HuH-7.5 (cell line): ENCODE measurements at places on chromosomes 7 and 10.

DNA sequence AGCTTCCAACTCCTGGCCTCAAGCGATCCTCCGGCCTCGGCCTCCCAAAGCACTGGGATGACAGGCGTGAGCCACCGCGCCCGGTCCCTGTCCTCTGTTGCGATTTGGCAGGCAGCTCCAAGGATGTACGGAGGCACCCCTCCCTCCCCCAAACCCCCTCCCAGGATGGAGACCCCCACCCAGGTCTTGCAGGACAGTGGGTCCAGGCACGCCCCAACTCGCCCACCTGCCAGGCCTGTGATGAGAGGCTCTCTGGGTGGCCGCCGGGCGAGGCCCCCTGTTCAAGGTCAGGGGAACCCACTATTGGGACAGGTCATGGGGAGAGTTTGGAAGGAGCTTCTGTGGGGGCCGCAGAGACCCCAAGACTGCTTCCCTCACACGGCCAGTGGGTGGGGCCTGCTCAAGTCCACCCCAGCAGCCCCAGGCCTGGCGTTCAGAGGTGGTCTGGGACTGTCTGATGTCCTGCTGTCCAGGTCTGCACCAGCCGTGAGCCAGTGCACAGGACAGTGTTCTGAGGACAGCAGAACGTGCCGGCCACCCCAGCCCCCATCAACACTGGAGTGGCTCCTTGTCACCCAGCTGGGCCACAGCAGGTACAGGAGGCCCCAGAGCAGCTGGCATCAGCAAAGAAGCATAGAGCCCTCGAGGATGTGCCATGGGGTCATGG is 2.5 kb downstream of the ADAP1 start:
- no peak for DNase-seq

DNA sequence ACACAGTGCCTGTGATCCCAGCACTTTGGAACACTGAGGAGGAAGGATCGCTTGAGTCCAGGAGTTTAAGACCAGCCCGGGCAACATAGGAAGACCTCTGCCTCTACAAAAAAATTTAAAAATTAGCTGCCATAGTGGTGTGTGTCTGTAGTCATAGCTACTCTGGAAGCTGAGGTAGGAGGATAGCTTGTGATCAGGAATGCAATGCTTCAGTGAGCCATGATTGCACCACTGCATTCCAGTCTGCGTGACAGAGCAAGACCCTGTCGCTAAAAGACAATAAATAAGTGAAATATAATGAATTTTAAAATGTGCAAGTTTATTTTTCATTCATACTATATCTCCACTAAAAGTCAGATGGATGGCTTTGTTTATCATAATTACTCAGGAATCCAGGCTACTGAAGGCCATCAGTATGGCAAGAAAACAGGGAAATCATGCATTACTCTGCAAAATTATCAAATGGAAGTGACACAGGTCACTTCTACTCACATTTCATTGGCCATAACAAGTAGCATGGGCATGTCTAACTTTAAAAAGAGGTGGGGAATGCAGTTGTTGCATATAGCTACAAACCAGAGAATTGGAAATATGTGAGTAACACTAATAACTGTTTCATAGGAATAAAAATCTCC is 32.9 kb upstream of the FAM3C start:
- DNase-seq: no peak

GRCh38 chr7:68998136-68998535 is 600.1 kb upstream of the AUTS2 start:
- no peak for DNase-seq

GRCh38 chr10:88270061-88270808 is 312.9 kb downstream of the RNLS start:
- no peak for DNase-seq

- no peak for DNase-seq
Measured at GRCh38 chr7:85412912-85413311, 226.1 kb upstream of the SEMA3D start.

- no peak for DNase-seq
Measured at GRCh38 chr10:29591651-29591968, 43.2 kb downstream of the SVIL start.

- DNase-seq: no peak
Measured at GRCh38 chr7:1348096-1348822, 111.0 kb downstream of the MICALL2 start.

GRCh38 chr10:127908106-127908958 is 1.4 kb downstream of the PTPRE start:
- peak; percentile 33 for DNase-seq

DNA sequence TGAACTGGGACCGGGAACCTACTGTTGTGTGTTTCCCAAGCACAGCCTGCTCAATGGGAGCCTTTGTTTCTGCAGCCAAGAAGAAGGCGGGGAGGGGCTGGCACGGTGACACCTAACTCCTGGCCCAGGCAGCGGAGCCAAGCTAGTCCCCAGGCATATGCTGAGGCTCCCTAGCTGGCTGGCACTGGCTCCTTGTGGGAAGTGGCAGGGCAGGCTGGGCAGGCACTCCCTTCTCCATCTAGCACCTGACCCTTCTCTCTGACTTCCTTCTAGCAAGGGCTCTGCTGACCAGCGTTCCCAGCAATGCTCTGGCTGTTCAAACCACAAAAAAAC is 325.0 kb downstream of the PLXNA4 start:
- DNase-seq: peak; percentile 11

- no peak for DNase-seq
Measured at GRCh38 chr10:51288511-51288910, 214.2 kb downstream of the PRKG1 start.

GRCh38 chr10:1424648-1425047 is 312.7 kb downstream of the ADARB2 start:
- no peak for DNase-seq

DNA sequence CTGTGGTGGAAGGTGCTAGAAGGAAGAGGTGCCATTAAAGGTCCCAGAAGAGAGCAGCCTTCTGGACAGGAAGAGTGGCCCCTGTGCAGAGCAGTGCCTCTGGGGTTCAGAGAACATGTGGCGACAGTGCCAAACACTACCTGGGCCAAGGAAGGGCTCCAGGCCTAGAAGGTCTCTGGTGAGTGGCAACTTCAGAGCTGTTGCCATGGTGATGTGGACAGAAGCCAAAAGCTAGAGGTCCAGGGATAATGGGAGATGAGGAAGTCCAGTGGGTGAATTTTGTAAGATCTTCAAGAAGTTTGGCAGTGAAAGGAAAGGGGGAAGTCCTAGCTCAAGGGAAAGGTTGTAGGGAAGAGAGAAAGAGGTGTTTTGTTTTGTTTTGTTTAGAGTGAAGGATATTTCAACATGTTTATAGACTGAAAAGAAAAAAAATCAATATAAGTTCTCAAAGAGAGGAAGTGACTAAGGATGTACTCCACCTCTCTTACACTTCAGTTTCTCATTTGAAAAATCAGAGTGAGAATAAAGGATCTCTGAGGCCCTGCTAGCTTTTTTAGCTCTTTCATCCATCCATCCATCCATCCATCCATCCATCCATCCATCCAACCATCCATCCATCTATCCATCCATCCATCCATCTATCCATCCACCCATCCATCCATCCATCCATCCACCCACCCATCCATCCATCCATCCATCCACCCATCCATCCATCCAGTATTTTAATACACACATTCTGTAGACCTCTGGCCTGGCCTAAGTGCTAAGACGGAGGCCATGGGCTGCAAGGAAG is 77.1 kb upstream of the DUSP5 start:
- no peak for DNase-seq

GRCh38 chr7:151817315-151817690 is 59.6 kb downstream of the PRKAG2 start:
- DNase-seq: no peak

GRCh38 chr10:125984346-125984745 is 88.0 kb downstream of the FANK1 start:
- DNase-seq: no peak

DNA sequence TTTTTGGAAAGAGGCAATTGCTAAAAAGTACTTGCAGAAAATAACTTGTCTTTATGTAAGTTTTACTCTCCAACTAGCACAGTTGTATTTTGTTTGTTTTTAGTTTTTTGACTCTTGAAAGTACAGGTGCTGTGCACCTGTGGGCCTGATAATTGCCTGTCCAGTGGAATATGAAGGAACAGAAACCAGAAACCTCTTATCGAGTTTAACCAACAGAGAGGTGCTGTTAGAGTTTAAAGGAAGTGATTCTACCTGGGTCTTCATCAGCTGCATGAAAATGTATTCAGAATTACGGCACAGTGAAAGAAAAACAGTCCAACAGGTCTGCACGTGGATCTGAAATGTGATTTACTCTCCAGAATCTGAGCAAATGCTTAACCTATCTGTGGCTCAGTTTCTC is 326.6 kb upstream of the POM121L12 start:
- DNase-seq: no peak

DNA sequence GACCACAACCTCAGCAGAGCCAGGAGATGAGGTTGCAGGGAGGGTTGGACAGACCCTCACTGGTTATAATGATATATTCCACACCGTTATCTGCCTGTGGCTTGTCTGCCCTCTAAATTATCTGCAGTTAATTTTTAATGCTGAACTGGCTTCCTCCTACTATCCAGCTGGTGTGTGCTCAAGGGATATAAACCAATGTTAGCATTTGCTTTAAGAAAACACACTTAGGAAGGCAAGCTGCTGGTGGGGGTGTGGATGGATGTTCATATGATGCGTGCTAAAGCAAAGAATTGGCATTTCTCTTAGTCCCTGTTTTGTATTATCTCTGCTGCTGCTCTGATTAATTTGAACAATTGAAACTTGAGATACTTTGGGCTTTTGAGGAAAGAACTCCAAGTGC is 132.2 kb upstream of the NPVF start:
- no peak for DNase-seq

DNA sequence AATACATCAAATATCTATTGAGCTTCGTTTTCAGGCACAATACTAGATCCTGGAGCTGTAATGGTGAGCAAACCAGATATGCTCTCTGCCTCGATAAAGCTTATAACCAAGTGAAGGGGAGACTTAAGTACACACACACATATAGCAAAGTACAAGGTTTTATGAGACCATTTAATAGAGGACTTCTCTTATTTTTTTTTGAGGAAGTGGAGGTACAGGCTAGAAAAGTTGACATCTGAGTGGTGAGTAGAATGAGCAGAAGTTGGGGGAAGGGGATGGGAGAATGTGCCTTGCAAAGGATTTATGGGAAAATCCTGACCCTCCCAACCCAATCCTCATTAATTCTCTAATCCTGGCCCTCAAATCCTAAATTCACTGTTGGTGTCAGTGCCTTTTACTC is 7.7 kb downstream of the CCDC136 start:
- DNase-seq: no peak

DNA sequence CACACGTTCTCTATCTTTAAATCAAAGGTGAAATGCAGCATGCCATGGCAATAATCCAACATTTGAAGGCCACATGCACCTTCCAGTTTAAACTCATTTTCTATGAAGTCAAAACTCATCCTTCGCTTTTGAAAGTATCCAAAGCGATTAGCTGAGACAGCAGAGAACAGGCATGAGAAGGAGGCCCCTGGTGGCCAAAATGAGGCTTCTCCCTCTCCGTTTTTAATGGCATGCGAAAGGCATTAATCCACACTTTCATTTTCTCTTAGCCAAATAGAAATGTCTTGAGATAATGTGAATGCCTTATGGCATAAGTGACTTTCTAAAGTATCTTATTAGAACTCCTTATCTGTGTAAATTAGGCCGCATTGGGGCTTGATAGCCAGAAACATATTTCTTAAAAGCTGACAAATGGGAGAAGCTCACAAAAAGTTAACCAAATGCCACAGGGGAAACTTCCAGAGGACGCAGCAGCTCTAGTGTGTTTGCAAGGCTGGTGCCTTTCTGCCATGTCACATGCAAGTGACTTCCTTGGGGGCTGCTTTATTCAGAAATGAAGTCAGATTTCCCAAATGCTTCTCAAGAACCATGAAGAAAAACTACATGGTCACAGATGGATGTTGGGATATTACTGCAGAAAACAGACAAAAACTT is 1189.6 kb downstream of the SORCS1 start:
- DNase-seq: no peak

DNA sequence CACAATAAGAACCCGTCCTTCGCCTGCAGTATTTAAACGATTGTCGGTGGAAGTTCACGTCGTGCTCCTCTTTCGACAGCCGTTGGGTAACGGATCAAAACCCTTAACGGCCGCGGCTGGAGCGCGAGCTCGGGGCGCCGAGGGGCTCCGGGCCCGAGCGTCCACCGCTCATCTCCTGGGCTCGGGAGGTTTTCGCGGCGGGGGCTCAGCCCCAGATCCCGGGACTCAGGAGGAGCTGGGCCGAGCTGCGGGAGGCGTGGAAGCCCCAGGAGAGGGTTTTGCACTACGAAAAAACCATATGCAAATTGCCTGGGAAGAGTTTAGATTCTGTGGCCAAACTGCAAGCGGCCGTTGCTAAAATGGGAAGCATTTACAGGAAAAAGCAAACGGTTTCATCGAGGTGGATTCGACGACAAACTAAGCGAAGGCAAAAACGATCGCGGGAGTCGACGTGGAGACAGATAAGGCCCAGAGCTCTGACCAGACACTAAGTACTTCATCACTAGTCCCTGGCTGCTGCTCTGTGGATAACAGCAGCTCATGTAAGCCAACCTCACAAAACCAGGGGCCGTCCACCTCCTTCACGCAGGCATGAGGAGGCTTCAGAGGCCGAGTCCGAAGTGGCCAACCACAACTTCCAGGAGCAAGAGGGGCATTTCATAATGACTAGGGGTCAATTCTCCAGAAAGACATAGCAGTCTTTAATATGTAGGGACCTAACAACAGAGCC is 129.7 kb downstream of the MARCHF5 start:
- DNase-seq: no peak

DNA sequence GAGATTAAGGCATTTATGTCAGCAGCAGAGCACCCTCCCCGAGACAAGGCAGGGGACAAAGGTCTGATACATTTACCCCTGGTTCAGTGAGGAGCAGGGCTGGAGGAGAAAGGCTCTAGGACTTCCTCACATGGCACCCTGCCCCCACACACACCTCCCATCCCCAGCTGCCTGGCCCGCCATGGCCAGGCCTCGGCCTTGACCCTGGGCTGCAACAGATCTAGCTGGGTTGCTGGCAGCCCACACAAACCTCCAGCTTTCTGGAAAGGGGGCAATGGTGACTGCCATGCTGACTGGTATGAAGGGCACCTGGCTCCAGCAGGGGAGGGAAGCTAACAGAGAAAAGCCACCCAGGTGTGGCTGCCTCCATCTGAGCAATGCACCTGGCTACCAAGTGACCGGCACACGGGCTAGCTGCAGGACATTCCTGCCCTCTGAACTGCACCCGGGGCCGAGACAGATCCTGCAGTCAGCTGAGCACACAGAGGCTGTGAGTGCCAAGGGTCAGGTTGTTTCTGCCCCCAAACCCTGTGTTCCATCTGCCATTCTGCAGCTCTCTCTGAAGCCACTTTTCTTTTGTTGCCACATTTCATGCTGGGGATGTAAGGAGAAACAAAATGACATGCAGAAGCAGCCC is 85.8 kb upstream of the LRRC18 start:
- DNase-seq: no peak

GRCh38 chr7:157352516-157352915 is 15.7 kb downstream of the DNAJB6 start:
- DNase-seq: no peak
